ENCODE measurements at places on chromosomes 1 and 21. TPM values are rescaled to one million over a fixed set of nuclear protein-coding genes. Genes with fewer than 3 reads are reported as not detected.

DNA sequence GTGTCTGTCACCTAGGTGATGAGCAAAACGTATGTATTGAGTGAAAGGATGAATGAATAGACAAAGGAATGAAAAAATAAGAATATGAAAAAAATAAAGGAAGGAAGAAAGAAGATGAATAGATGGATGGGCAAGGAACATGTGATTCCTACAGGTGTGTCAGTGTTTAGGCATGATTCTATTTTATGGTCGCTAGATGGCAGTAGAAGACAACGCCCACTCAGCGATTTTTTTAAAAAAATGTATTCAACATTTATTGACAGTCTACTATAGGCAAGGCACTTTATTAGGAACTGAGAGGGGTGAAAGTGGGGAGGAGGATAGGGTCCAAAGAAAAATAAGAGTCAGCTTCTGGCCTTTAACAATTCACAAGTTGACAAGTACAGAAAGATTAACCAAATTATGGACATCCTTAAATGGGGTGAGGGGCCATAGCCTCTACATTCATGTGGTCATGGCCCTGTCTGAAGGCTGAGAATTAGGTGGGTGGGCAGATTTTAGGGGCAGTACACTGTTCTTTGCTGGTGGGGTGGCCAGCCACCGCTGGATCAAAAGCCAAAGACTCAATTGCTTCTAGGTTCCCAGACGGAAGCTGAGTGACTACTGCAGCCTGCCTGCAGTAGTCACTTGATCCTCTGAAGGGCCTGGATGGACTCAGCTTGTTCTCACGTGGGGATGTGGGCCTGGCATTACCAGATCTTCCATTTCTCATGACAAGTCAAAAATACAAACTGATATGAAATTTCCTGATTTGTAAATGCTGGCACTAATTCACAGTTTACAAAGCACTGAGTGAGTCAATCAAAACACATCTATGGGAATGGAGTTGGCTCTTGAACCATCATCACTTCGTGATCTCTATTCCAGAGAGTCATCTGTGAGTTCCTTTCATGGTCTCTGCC, 83.9 kb downstream of the FASLG start:
- peak; percentile 61 for DNase-seq

- no peak for DNase-seq
Observed at GRCh38 chr1:40706626-40707025, 15.1 kb downstream of the NFYC start.

DNA sequence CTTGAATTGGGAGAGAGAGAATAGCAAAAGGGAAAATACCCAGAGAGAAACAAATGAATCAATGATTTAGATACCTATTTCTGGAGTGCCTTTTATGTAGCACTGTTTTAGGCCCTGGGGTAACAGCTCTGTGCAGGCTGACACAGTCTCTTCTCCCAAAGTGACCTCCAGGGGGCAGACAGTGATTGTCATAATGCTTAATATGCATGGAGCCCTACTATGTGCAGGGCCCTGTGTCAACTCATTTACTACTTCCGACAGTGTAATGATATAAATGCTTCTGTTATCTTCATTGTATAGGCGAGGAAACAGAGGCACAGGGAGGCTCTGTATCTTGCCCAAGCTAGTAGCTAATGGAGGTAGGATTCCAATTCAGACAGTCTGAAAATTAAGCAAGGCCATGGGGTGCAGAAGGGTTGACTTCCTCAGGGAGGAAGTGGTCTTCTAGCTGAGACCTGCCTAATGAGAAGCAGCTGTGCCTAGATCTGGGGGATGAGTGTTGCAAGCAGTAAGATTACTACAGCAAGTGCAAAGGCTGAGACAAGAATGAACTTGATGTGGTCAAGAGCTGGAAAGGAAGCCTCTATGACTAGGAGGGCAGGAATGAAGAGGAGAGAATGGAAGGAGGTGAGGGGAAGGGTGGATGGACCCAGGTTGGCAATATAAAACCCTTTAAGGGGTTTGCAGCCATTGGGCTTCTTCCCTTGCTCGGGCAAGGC, 16.2 kb upstream of the SERINC2 start:
- DNase-seq, result peak; percentile 90

RUNX3 gene
- total RNA-seq, result not detected

DNA sequence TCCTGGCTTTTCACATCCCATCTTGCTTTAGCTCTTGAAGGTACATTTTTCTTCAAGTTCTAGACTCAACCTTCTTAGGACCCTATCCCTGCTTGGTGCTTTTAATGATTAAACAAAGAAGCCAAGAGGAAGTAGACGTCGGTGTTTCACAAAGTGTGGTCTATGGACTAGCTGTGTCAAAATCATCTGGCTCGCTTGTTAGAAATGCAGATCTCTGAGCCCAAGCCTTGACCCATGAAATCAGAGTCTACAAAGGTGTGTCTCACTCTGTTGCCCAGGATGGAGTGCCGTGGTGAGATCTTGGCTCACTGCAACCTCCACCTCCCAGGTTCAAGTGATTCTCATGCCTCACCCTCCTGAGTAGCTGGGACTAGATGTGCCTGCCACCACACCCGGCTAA, 295.5 kb upstream of the KAZN start:
- DNase-seq, result no peak

- DNase-seq, result no peak
Observed at GRCh38 chr1:236869911-236870310, 74.8 kb downstream of the MTR start.

MAB21L3 gene
- total RNA-seq, result 0.18 TPM

GRCh38 chr1:6538956-6539355, 15.4 kb downstream of the NOL9 start:
- DNase-seq, result no peak

- DNase-seq, result peak; percentile 53
Observed at GRCh38 chr1:106768077-106768476, 288.4 kb upstream of the PRMT6 start.

EVI5 gene
- 55.3 TPM for total RNA-seq

DNA sequence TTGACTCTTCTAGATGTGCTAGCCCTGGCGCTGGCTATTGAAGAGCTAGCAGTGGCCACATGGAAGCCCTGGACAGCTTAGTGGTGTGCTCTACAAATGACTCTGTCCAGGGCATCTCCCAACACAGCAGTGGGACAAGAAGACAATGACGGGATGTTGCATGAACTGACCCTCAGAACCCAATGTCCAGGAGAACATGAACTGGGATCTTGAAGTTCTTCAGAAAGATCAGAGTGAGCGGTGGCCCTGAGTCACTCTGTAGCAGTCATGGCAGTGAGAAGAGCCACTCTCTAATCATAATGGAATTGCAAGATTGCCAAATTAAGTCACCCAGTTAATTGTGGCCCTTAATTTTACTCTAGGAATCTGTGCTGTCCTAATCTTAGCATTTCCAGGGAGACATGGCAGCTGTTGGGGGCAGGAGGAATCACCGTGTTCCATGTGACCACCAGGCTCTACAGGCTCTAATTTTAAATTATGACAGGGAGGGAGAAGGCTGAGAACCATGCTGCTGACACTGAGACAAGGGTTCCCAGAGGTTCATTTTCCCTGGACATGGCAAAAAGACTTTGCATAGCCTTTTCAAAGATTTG, 10.2 kb upstream of the OBSCN start:
- no peak for DNase-seq

MROH9 gene
- total RNA-seq, result 0.27 TPM

ASAP3 gene
- total RNA-seq, result 46.9 TPM

GRCh38 chr1:223706077-223706973, 6.0 kb upstream of the CAPN2 start:
- peak; percentile 92 for DNase-seq

GRCh38 chr1:77413541-77414335, 131.9 kb downstream of the AK5 start:
- no peak for DNase-seq

ATP1A4 gene
- total RNA-seq, result not detected

DNA sequence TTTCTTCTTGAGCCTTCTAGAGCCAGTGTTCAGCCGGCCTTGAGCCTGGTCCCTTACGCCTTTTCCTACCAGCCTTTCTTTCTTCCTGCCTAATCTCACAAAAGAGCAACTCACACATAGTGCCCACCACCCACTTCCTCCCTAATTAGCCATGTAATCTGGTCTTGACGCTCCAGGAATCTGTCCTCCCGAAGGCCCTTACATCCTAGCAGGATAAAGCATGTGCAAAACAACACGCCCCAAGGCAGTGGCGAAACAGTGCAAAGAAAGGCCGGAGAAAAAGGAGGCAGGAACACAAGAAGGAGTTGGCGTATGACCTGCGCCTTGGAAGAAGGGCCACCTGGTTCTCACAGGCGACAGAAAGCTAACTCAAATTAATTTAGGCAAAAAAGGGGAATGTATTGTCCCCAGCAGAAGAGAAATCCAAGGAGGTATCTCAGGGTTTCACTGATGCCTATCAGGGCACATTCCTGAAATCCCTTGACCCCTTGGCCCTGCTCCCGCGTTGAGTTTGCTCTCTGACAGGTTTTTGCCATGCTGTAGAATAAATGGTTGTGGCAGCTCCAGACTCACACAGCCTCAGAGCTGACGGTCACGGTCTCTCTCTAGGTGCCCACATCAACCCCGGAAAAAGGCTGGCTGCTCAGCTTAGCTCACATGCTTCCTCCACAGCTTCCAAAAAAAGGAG, 79.0 kb downstream of the ZNF281 start:
- DNase-seq, result no peak

- DNase-seq, result peak; percentile 97
Observed at GRCh38 chr1:192476802-192477298, 98.7 kb upstream of the RGS1 start.

DNA sequence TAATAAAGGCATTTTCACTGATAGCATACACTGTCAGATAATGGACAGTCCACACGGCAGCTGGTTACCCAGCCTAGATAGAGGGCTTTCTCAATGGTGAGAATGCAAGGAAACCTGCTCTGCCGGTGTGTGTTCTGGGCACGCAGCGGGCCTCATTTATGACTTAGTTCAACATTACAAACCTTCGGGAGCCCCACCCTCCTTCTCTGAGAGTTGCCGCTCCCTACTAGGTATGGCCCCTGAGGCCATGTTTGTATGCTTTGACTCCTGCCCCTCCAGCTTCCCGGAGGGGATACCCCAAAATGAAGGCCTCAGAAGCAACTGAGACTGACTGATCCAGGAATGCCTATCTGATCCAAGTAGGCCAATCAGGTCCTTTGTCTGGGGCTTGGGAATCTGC, 17.2 kb upstream of the FABP3 start:
- no peak for DNase-seq

NLRP3 gene
- total RNA-seq, result under 0.01 TPM

DNA sequence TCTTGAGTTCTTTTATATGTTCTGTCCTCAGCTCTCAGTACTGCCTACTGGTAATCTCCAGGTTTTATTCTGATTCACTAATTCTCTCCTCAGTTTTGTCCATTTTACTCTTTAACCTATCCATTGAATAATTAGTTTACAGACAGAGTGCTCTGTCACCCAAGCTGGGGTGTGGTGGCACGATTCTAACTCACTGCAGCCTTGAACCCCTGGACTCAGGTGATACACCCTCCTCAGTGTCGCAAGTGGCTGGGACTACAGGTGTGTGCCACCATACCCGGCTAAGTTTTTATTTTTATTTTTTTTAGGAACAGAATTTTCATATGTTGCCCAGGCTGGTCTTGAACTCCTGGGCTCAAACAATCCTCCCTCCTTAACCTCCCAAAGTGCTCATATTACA, 14.0 kb downstream of the RAB4A start:
- DNase-seq, result no peak

DNA sequence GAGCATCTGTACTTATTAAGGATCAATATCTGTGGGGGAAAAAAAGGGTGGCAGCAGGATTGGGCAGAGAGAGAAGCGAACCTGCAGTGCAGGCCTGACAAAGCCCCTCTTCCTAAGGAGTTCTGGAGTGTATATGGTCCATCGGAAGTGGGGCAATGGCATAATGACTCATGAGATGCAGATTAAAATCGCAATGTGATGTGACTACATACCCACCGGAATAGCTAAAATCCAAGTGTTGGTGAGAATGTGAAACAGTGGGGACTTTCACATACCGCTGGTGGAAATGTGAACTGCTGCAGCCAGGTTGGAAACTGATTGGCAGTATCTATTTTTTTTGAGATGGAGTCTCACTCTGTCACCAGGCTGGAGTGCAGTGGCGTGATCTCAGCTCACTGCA, 8.2 kb upstream of the CREG1 start:
- DNase-seq, result no peak

- no peak for DNase-seq
Observed at GRCh38 chr1:169043823-169044222, 62.7 kb upstream of the ATP1B1 start.

WNT9A gene
- 0.99 TPM for total RNA-seq

PTGS2 gene
- 15.0 TPM for total RNA-seq

FCAMR gene
- not detected for total RNA-seq

DNA sequence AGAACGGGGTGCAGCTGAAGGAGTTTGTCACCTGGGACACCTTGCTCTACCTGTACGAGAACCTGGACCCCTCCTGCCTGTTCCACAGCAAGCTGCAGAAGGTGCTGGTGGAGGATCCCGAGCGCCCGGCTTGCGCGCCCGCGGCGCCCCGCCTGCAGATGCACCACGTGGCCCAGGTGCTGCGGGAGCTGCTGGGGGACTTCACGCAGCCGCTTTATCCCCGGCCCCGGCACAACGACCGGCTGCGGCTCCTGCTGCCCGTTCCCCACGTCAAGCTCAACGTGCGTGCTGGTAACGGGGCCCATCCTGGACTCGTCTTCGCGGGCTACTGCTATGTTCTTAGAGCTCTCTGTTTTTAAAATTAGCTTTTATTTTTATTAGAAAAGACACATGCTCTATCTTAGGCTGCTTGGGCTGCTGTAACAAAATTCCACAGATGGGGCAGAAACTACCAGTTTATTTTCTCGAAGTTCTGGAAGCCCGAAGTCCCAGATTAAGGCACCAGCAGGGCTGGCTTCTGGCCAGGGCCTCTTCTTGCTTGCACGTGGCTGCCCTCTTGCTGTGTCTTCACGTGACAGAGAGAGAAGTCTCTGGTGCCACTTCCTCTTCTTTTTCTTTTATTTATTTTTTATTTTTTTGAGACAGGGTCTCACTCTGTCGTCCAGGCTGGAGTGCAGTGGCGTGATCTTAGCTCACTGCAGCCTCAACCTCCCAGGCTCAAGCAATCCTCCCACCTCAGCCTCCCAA, 38.1 kb downstream of the TRPM2 start:
- no peak for DNase-seq

Measured in fibroblast of the aortic adventitia (primary cell).